ENCODE measurements at places on chromosomes 16 and 17.

GRCh38 chr16:1794221-1794871, 841 bp upstream of the IGFALS start:
- DNase-seq, result no peak

DNA sequence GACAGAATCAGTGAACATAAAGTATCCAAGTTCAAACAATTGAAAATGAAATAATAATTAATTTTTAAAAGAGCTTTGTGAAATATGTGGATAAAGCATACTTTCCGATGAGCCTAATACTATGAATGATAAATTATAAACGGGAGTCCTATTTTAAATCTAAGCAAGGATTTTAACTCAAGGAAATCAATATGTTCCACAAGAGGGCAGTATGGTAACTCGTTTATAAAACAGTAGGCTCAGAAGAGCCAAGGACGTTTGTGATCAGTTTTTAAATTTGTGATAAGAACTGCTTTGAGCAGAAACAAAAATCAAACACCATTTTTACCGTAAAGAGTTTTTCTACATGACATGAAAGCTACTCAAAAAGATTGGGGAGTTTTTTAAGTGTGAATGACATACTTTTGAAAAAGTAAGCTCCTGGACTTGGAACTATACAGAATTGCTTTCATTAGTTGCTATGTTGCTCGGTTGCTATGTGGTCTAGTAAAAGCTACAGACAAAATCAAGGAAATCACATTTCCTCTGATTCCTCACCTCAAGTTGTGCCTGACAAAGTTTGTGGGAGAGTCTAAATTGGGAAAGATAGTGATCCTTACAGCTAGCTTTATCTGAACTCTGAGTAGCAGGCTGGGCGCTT, 11.8 kb upstream of the TEKT1 start:
- peak; percentile 57 for DNase-seq

DNA sequence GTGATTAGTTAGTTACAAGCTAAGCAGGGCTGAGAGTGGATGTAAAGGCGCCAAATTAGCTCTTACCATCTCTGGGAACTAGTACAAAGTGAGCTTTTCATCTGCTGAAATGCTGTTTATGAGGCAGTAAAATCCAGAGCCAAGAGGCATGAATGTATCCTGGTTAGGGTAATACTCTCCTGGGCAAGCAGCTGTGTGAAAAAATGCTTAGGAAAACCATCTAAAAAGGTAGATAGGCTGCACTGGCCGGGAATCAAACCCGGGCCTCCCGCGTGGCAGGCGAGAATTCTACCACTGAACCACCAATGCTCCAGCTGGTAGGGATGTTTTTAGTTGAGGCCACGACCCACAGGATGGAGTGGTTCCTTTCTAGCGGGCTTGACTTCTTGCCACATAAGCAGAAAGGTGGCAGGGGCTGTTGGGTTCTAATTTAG, 23.0 kb downstream of the VAC14 start:
- DNase-seq, result no peak

DNA sequence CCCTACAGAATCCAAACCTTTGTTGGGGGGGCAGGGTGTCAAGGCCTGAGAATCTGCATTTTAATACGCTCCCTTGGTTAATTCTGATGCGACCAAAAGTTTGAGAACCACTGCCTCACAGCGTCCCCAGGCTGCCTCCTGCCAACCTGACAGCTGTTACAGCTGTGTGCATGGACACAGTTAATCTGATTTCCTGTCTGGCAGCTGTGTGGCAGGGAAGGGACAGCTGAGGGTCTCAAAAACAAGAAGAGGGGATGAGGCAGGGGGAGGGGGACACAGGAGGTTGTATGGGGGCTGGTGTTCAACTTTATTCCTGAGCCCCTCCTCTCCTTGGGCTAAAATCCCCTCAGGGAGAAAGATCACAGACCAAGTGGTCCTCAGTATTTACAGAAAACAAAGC, 17.5 kb downstream of the HDAC5 start:
- DNase-seq, result no peak

- DNase-seq, result no peak
These were observed 322.3 kb downstream of the SHISA9 start for GRCh38 chr16:13223666-13224065.

DNA sequence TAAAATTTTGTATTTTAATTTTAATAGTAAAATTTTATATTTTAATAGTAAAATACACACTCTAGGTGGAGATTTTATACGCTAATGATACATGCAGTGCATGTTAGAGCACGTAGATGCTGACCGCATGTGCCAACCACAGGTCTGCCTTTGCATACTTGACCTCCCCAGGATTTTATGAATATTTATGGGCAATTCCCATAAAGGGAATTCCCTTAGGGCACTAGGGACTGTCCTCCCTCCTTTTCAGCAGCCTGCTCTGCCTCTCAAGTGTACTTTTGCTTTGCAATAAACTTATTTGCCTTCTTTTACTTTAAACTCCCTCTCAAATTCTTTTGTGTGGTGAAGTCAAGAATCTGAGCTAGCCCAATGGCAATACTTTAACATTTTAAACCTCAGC, 217.7 kb upstream of the CDH8 start:
- DNase-seq, result no peak

GRCh38 chr16:69890114-69890891, 60.8 kb upstream of the CLEC18A start:
- DNase-seq, result no peak

DNA sequence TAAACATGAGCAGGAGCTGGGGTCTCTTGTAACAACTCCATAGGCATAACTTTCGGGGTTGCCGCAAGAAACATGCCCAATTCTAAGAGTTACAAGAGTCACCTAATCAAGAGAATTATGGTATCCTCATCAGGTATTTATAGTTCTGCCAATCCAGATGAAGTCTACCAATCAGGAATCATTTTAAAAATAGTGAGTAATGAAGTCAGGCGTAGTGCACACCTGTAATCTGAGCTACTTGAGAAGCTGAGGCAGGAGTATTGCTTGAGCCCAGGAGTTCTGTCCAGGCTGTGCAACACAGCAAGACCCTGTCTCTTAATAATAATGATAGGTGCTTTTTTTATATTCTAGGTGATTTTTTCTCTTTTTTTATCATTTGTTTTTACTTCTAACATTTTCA, 128.5 kb upstream of the RBL2 start:
- no peak for DNase-seq

GRCh38 chr17:43720311-43721060, 38.1 kb downstream of the SOST start:
- DNase-seq, result peak; percentile 81

- no peak for DNase-seq
These were observed 15.9 kb upstream of the PIK3R6 start for GRCh38 chr17:8883353-8883752.

DNA sequence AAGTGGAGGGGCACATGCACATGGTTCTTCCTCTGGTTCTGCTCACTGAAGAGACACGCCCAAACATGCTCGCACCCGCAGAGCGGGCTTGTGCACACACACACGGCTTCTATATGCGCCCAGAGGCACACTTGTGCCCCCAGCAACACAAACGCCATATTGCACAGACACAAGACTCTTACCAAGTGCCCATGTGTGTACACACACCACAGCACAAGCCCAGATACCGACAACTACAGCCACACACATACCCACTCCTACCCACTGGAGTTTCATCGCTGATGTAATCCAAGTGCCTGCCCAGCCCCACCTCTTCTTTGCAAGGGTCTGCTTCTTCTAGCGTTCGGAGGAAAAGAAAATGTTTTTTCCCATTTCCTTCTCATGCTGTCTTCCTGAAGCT, 6.5 kb upstream of the PRR29 start:
- DNase-seq, result no peak

DNA sequence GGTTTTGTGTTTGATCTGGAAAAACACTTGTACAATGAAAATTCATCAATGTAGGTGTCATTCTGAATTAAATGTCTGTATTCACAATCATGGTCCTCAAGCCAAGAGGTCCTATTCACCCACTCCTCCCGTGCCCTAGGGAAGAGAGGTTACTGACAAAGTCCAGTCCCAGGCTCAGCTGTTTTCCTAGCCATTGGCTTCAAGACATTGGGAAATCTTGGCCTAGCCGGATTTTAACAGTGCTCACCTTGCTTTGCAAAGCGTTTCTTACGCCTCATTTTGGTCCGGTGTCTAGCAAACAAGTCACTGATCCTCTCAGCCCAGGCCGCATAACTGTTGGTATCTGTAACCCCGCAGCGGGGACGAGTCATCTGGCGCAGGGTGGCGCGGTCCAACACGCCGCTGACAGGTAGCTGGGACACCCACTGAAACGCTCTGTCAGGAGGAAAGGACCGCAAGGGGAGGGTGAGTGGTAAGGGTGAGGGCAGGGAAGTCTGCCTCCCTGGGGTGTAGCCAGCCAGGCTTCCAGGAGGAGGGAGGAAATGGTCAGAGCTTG, 16.7 kb downstream of the MMP28 start:
- DNase-seq, result no peak

GRCh38 chr17:77106874-77107358, 33.9 kb upstream of the SEC14L1 start:
- DNase-seq, result peak; percentile 33

DNA sequence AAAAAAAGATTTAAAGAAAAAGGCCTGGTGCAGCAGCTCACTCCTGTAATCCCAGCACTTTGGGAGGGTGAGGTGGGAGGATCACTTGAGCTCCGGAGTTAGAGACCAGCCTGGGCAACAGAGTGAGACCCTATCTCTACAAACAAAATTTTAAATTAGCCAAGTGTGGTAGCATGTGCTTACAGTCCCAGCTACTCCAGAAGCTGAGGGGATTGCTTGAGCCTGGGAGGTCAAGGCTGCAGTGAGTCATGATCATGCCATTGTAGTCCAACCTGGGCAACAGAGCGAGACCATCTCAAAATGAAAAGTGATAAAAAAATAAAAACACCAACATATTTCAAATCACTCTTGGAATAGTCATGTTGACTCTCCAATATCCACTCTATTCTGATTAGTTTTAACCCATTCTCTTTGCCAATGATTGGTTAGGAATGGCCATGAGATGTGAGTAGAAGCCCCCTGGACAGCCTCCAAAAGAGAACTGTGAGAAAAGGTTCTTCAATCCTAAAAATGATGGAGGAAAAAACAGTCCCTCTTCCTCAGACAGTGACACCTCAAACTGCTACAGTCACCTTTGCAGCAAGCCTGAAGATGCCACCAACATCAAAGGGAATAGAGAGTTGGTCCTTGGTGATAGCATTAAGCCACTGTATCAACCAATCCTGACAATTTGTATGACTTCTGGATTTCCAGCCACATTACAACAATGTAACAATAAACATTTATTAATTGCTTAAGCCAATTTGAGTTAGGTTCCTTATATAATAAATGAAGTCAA, 2.9 kb upstream of the KANSL1 start:
- DNase-seq, result no peak

- DNase-seq, result peak; percentile 63
These were observed 1.1 kb downstream of the ABAT start for GRCh38 chr16:8675183-8676159.

- no peak for DNase-seq
These were observed 12.8 kb upstream of the TNS4 start for GRCh38 chr17:40514013-40514875.

- peak; percentile 90 for DNase-seq
These were observed 68.5 kb upstream of the DNAH17 start for GRCh38 chr17:78645421-78646295.

- DNase-seq, result no peak
These were observed 3.9 kb downstream of the TSPOAP1 start for GRCh38 chr17:58324409-58325288.

- no peak for DNase-seq
These were observed 15.7 kb upstream of the FOXK2 start for GRCh38 chr17:82503728-82504308.

DNA sequence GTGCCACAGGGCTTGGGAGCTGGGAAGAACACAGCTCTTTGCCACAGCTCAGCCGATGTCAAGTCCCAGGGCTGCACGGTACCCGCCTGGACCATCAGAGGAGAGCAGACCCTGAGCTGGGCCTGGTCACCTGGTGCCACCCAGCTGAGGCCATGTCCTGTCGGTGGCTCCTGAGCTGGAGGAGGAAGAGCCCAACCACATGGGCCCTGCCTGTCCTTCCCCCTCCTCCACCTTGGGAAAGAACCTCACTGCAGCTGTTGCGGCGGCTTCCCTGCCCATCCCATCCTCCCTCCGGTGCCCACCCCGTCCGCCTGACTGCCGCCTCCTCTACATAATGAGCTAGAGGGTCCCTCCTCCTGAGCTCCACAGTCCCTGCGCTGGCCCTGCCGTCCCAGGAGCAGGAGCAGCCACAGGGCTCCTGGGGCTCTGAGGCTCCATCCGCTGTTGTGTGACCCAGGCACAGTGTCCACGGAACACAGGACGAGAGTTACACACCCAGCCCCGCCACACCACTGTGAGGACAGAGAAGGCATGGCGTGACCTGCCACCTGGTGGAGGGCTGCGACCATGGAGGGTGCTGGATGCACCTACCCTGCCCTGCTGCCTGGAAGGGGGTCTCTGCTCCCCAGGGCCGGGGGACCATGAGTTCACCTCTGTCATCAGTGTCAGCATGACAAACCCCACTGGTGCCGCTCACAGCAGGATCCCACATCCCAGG, 21.4 kb upstream of the CHMP6 start:
- DNase-seq, result peak; percentile 51

DNA sequence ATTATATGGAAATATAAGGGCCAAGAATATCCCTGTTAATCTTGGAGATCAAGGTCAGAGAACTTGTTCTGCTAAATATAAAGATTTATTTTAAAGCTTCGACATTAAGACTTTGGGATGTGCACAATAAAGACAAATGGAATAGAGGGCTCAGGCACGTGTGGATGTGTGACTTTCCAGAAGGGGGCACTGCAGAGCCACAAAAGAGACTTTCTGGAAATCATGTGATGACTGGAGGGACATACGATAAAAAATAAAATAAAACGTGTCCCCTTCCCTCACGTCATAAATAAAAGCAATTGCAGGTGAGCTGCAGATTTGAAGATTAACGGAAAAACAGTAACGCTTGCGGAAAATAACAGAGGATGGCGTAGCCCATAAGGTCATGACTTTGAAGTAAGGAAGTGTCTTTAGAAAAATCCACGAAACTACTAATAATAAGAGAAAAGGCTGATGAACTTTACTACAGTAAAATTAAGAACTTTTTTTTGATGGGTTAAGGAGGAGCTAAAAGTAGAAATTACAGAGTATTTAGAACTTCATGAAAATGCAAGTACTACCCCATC, 9.4 kb upstream of the ENGASE start:
- peak; percentile 63 for DNase-seq

- peak; percentile 71 for DNase-seq
These were observed 1.6 kb downstream of the NUFIP2 start for GRCh38 chr17:29292071-29292991.
